ENCODE measurements at places on chromosomes 3 and 15.

DNA sequence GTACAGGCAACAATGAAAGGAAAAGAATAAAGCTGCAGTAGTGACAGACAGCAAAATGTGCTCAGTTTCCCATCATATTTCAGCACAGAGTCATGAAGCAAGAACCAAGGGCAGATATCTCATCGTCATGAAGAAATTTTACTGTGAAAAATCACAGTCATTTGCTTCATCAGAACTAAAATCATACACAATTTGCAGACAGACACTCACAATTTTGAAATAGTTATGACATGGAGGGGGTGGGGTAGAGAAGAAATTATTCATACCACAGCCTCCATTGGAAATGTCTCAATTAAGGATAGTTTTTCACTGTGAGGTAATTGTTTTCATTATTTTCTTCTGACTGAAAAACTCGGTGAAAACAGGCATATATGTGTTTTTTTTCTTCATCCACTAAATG, 78.8 kb upstream of the CNTN3 start:
- DNase-seq: no peak

GRCh38 chr3:193132964-193133363, 108.1 kb upstream of the PLAAT1 start:
- DNase-seq: no peak

DNA sequence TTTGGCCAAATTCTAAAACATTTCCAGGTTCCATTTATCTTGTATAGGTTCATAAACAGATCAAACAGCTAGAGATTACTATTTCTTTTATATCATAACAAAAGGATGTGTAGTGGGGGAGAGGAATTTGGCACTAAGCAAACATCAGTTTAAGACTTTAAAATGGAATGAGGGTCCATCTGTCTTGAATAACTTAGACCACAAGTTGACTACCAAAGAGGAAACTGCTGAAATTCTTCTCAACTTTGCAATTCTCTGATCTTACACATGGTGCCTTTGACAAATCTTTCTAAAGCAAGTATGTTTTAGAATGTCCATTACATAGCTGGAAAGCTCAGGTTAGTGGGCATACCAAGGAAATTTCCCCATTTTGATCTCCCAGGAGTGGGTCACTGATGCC, 140.5 kb upstream of the ADAMTS9 start:
- DNase-seq: no peak

DNA sequence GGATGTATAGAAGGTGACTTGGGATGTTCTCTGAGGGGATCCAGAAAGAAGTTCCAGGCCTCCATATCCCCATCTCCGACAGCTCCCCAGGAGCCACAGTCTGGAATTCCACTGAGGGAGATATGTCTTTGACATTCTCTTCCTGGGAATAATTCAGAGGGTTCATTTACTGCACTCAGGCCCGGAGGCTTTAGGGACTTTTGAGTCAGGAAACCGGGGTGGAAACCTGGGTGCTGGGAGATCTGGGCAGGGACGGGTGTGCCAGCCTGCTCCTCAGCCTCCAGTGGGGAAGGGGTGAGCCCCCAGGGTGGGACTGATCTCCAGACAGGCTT, 147.7 kb downstream of the SMAD6 start:
- DNase-seq: no peak

- no peak for DNase-seq
Observed at GRCh38 chr3:13300546-13301285, 119.4 kb downstream of the NUP210 start.

DNA sequence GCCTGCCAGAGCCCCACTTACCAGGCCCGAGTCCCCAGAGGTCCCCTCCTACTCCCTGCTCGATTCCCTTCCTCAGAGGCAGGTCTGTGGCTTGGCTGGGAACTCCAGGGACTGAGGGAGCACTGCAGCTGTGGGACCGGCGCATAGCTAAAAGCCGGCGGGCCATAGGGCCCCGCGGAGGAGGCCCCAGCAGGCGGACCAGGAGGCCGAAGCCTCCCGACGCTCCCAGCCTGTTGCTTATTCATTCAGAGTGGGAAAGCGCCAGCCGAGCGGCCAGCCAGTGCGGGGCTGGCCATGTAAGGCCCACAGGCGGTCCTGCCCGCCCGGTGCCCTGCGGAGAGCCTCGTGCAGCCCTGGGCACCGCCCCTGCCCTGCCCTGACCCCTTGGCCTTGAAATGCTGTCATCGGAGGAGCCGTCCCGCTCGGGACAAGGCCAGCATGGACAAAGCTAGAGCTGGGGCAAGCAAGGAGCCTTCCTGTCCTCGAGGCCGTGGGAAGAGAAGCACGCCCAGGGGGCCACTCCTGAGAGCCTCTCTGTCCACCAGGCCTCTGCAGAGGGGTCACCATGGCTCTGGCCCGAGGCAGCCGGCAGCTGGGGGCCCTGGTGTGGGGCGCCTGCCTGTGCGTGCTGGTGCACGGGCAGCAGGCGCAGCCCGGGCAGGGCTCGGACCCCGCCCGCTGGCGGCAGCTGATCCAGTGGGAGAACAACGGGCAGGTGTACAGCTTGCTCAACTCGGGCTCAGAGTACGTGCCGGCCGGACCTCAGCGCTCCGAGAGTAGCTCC, at the start of gene LOXL1:
Gene LOXL1 (plus strand): TSS at position 244 of the 784 bp plus-strand sequence. CDS start 322 bp downstream, at position 566.
- peak; percentile 65 for DNase-seq

GRCh38 chr15:70647396-70647795, 116.0 kb downstream of the UACA start:
- DNase-seq: no peak

DNA sequence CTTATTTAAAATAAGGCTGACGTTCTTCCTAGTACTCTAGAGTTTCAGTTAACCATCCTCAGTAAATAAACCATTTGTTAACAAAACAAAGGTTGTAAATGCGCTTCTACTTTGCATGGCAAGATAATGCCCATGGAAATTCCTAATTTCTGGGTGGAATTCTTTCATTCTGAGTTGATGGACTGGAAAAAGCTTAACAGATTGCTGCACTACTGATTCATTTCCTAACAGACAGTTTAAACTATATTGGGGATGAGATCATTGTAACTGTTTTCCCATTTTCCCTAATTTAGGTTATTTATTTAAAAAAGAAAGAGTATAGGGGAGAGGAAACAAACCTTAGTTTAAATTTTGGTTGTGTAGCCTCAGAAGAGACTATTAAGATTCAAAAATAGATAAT, 342.2 kb downstream of the NLGN1 start:
- no peak for DNase-seq

Measured in NCI-H774 (cell line).